ENCODE measurements at places on chromosomes 7 and 10. TPM values are rescaled to one million over a fixed set of nuclear protein-coding genes. Genes with fewer than 3 reads are reported as not detected.

Gene TWNK
- total RNA-seq, result 9.9 TPM

Gene HMX3
- not detected for total RNA-seq

Gene URGCP
- 14.0 TPM for total RNA-seq

Gene PDE6C
- not detected for total RNA-seq

Gene AKR1C3
- total RNA-seq, result 328 TPM

Gene MET
- 1.3 TPM for total RNA-seq
